ENCODE measurements at places on chromosomes 12 and 14.
A peak's percentile ranks its signal among the peaks of the same experiment; 100 is the strongest.

- DNase-seq: peak; percentile 59
Measured at GRCh38 chr12:55930771-55931316, at the start of gene DGKA. Gene DGKA, plus strand, starts transcription at chr12:55931162. Its CDS starts 5,342 bp downstream, at chr12:55936504.

- peak; percentile 2 for DNase-seq
Measured at GRCh38 chr12:125402874-125403789, 337.9 kb downstream of the AACS start.

- DNase-seq: no peak
Measured at GRCh38 chr14:22998329-22999012, 11.5 kb downstream of the C14orf93 start.

DNA sequence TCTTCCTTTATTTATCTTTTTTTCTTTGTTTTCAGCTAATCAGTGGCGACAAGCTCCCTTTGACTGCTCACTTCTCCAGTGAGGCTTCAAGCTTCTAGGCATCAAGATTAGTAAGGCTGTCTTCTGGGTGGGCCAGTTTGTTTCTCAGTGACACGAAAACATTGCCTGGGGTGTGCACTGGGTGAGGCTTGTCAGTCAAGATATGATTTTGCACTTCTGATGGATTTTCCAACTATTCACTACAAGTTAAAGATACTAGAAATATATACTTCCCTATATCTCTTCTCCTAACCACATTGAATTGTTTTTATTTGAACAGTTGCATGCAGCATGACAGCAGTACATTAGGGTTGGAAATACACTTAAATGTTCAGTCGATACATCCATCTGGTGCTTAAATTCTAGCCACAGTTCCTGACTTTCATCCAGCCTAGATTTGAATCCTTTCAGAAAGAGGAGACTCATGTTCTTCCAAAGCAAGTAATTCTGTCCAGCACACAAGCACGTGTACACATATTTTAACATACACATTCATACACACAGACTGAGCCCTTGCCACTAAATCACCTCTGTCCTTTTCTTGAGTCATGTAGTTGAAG, 275.6 kb upstream of the NOVA1 start:
- no peak for DNase-seq

- DNase-seq: peak; percentile 40
Measured at GRCh38 chr12:88145567-88146505, 3.7 kb downstream of the TMTC3 start.

Measured in renal cortical epithelial cell (primary cell).